ENCODE measurements at places on chromosomes 1 and 21. TPM values are rescaled to one million over a fixed set of nuclear protein-coding genes. Genes with fewer than 3 reads are reported as not detected.

The TPM3 gene
- total RNA-seq: 689 TPM

The SLAMF7 gene
- 0.56 TPM for total RNA-seq

The KCNK1 gene
- total RNA-seq: 5.6 TPM

The AP4B1 gene
- total RNA-seq: 28.4 TPM

The RNU1-1 gene
- 3,428 TPM for total RNA-seq

GRCh38 chr21:39802217-39802616 lies 57.2 kb downstream of the IGSF5 start:
- no peaks in the 10 kb centered on the region for H3K27me3 ChIP-seq
- no peaks in the 10 kb centered on the region for H3K4me1 ChIP-seq
- no peaks in the 10 kb centered on the region for H3K36me3 ChIP-seq
- no peak for DNase-seq
- H3K4me3 ChIP-seq: no peak overlapping the region

DNA sequence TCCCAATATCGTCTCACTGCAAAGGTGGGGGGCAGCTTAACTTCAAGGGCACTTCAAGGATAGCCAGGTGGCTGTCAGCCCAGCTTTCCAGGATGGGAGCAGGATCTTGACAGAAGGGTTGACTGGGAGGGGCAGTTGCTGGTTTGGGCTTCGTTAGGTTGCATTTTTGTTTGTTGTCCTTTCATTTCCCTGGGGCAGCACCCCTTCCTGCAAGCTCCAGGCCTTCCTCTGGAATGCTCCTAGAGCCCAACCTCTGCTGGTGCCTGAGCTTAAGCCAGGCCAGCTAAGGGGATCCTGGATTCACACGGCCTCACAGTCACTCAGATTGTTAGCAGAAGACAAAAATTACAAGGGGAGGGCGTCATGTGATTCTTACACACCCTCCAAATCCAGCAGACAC lies 4.1 kb upstream of the OLIG2 start:
- H3K4me1 ChIP-seq: peaks cover 32% of the 10 kb centered on the region
- DNase-seq: no peak
- H3K4me3 ChIP-seq: no peak overlapping the region
- no peak overlapping the region for H3K27ac ChIP-seq

DNA sequence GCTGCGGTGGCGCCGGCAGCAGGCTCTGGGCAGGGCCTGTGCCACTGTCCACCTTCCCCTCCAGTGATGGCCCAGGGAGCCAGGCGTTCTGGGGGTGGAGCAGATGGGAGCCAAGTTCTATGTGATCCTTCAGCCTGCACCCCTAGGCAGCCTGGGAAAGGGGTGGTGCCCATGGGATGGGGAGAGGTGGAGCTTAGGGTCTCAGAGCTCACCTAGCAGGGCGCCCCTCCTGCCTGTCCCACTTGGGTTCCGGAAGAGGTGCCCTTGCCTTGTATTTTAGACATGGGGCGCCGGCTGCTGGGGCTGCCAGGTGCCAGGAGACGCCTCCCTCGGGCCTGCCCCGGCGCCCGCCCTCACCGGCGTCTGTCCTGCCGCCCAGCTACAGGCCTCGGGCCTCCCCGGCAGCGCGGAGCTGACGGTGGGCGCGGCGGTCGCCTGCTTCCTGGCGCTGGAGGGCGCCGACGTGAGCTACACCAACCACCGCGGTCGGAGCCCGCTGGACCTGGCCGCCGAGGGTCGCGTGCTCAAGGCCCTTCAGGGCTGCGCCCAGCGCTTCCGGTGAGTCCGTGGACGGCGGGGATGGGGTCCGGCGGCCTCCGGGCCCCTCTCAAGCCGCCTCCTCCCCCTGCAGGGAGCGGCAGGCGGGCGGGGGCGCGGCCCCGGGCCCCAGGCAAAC lies 3.1 kb upstream of the MMP23B start:
- H3K27ac ChIP-seq: no peak overlapping the region
- no peaks in the 10 kb centered on the region for H3K4me1 ChIP-seq
- no peak overlapping the region for H3K4me3 ChIP-seq
- H3K27me3 ChIP-seq: peaks cover 1% of the 10 kb centered on the region
- no peak for DNase-seq

GRCh38 chr1:111285879-111286278 lies 4.8 kb upstream of the CHIA start:
- H3K4me1 ChIP-seq: no peaks in the 10 kb centered on the region
- H3K4me3 ChIP-seq: no peak overlapping the region
- H3K27ac ChIP-seq: no peak overlapping the region
- H3K36me3 ChIP-seq: no peaks in the 10 kb centered on the region
- no peaks in the 10 kb centered on the region for H3K27me3 ChIP-seq
- DNase-seq: no peak

- no peak overlapping the region for H3K27ac ChIP-seq
- DNase-seq: no peak
- H3K36me3 ChIP-seq: peaks cover 9% of the 10 kb centered on the region
- H3K27me3 ChIP-seq: peaks cover 8% of the 10 kb centered on the region
- H3K4me3 ChIP-seq: no peak overlapping the region
Measured at GRCh38 chr1:28718586-28719331, 18.0 kb upstream of the YTHDF2 start.

GRCh38 chr1:201681375-201681774 lies 142.4 kb downstream of the NAV1 start:
- no peak overlapping the region for H3K4me3 ChIP-seq
- H3K27ac ChIP-seq: no peak overlapping the region
- H3K36me3 ChIP-seq: peaks cover 12% of the 10 kb centered on the region
- H3K27me3 ChIP-seq: peaks cover 4% of the 10 kb centered on the region

- H3K27ac ChIP-seq: no peak overlapping the region
- H3K4me1 ChIP-seq: peaks cover 28% of the 10 kb centered on the region
- H3K4me3 ChIP-seq: no peak overlapping the region
- peaks cover 6% of the 10 kb centered on the region for H3K27me3 ChIP-seq
- no peaks in the 10 kb centered on the region for H3K36me3 ChIP-seq
Measured at GRCh38 chr1:36735939-36736730, 253.4 kb upstream of the CSF3R start.

GRCh38 chr1:9874412-9874811 lies 35.7 kb downstream of the CTNNBIP1 start:
- H3K4me3 ChIP-seq: no peak overlapping the region
- H3K27me3 ChIP-seq: peaks cover 8% of the 10 kb centered on the region
- peaks cover 34% of the 10 kb centered on the region for H3K4me1 ChIP-seq
- H3K36me3 ChIP-seq: peaks cover 19% of the 10 kb centered on the region

GRCh38 chr1:60425528-60425927 lies 352.0 kb upstream of the C1orf87 start:
- no peak overlapping the region for H3K27ac ChIP-seq
- H3K36me3 ChIP-seq: no peaks in the 10 kb centered on the region
- H3K27me3 ChIP-seq: no peaks in the 10 kb centered on the region
- H3K4me1 ChIP-seq: peaks cover 5% of the 10 kb centered on the region

- H3K4me3 ChIP-seq: no peak overlapping the region
- peaks cover 3% of the 10 kb centered on the region for H3K27me3 ChIP-seq
- H3K4me1 ChIP-seq: peaks cover 22% of the 10 kb centered on the region
- no peak for DNase-seq
Measured at GRCh38 chr1:53380296-53380695, 52.4 kb upstream of the LRP8 start.

Measured in endothelial cell (in vitro differentiated cells).